ENCODE measurements at places on chromosomes 2 and 18.

DNA sequence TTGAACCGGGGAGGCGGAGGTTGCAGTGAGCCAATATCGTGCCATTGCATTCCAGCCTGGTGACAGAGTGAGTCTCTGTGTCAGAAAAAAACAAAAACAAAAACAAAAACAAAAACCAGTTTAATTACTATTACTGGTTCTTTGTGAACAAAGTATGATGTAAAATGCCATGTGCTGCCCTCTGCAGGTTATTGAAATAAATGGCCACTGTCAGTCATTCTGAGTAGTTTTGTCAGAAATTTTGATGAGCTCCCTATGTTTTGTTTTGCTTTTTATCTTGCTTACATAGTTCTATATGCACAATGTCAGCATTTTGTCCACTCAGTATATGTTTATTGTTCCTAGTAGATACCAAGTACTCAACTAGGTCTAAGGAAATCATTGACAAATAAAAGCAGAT, 423.6 kb upstream of the CHST9 start:
- no peak for DNase-seq

- no peak for DNase-seq
These were observed 259.2 kb downstream of the IRS1 start for GRCh38 chr2:226540204-226540994.

- no peak for DNase-seq
These were observed 256.2 kb downstream of the PIEZO2 start for GRCh38 chr18:10893196-10893595.

DNA sequence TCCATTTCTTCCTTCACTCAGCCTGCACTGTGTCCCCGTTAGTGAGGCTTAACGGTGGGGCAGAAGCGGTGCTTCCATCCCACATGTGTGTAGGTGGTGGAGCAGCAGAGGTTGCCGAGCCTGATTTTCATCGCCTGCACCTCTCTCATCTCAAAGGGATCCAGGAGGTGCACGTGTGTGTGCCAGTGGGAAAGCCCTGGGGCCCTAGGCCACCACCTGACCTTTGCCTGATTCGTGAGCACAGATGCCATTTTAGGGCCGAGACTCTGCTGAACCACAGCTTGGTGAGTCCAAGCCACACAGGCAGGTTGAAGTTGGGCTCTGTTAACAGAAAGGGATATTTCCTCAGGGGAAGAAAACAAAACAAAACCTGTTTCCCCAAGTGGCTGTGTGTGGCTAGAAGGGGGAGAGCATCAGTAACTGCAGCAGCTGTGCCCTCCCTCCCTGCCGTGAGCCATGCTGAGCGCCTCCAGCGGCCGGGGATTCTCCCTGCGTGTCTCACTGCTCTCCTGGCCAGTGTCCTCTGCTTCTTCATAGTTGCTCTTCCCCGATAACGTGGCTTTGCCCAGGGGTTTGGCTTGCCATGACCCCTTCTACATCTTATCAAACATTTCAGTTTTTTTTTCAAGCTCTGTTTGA, 81.5 kb downstream of the MAPRE2 start:
- DNase-seq = no peak

GRCh38 chr2:33726415-33726814, 127.3 kb upstream of the FAM98A start:
- DNase-seq = no peak

DNA sequence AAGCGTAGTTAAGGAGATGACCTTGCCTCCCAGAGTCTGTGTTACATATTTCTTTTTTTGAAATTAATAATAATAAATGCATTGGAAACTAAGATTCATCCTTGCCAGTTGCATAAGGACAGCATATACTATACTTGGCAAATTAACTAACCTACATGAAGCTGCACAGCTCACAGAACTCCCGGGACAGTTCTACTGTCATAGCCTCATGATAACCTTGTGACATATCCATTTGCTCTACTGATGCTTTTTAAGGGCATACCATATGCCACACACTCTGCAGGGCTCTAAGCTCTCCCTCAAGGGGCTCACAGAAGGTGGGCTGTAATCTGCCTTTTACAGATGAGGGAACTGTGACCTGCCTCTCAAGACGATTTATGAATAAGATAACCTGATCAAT, 3.8 kb downstream of the ITGB1BP1 start:
- no peak for DNase-seq

- DNase-seq = no peak
These were observed 1.6 kb upstream of the POLI start for GRCh38 chr18:54267701-54268100.

DNA sequence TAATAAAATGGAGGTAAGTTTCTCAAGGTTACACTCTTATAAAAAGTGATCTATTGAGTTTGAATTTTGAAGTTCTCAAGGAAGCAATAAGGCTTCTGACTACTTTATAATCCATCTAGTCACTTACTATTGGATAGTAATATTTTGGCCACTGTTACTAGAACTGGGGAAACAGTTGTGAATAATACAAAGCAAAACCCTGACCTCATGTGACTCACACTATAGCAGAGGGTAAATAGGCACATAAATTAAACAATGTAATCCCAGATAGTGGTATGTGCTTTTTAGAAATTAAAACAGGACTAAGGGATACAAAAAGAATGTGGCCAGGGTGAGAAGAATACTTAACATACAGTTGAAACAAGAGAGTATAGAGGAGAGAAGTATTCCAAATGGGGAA, 78.6 kb downstream of the CALCRL start:
- DNase-seq = no peak

GRCh38 chr18:76620321-76621170, 125.5 kb upstream of the ZNF516 start:
- DNase-seq = peak; percentile 45

DNA sequence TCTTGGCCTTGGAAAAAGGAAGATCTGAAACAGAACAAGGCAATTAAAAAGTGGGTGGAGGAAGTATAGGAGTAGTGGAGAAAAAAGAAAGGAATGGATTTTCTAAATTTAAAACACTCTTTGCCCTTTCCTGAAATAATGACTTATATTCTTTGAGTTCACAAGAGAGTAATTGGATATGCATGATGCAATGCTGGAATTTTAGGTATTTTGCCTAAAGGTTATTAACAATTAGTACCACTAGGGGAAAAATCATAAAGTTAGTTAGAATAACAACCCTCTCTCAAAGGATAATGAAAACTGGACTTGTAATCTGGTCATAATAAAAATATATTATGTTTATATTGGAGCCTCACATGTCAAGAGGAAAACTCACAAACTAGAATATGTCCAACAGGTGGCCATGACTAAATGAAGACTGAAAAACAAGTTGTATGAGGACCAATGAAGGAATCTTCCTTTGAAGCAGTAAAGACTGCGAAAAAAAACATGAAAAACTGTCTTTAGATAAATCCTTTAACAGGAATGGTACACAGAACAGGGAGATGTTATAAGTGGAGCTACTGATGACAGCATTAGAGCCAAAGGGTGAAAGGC, 281.8 kb downstream of the NCKAP5 start:
- DNase-seq = no peak

DNA sequence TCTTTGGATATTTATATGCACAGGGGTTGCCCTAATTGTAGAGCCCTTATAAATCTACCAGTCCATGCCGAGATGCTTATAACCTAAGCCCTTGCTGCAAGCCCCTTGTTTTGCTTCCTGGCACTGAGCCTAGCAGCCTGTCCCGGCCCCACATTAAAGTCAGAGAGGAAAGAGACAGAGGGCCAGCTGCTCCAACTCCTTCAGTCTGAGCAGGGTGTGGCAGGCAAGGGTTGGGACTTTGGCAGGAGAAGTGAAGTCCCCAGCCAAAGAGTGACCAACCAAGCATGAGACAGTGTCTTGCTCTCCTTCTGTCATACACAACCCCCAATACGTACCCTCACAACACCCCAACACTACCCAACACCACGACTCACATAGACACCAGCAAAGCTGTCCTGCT, 54.7 kb upstream of the FZD7 start:
- DNase-seq = no peak

- no peak for DNase-seq
These were observed 10.7 kb downstream of the AMER3 start for GRCh38 chr2:130766037-130766436.

GRCh38 chr2:57674025-57674424, 372.6 kb upstream of the VRK2 start:
- no peak for DNase-seq

- no peak for DNase-seq
These were observed 2.4 kb downstream of the TSGA10 start for GRCh38 chr2:99152199-99152895.

DNA sequence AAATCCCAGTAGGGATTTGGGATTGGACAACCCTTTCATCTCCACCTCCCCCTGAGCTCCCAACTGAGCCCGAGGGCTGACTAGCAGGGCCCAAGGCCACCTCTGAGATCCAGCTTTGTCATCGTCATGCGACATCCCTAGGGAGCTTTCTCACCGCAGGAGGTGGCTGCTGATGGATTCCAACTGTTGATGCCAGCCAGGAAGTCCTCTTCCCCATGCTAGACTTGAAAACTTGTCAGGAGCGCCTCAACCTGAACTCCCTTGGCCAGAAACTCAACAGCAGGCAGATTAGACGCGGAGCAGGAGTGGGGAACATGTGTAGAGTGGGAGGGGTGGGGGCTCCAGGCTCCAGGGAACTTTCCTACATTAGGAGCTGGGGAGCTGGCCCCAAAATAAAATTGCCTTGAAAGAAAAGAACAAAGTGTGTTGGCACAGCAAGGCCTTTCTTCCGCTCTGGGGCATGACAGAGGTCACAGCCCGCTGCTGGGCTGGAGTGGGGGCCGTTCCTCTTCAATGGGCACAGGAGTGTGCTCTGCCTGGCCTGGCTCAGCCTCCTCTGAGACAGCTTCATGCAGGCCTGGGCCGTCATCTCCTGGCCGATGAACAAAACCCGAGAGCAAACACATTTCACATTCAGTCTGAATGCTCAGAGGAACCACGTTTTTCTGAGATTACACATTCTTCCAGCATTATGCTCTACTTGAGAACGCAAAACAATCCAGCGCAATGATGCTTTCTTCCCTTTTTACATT, 34.5 kb downstream of the EMILIN2 start:
- no peak for DNase-seq

DNA sequence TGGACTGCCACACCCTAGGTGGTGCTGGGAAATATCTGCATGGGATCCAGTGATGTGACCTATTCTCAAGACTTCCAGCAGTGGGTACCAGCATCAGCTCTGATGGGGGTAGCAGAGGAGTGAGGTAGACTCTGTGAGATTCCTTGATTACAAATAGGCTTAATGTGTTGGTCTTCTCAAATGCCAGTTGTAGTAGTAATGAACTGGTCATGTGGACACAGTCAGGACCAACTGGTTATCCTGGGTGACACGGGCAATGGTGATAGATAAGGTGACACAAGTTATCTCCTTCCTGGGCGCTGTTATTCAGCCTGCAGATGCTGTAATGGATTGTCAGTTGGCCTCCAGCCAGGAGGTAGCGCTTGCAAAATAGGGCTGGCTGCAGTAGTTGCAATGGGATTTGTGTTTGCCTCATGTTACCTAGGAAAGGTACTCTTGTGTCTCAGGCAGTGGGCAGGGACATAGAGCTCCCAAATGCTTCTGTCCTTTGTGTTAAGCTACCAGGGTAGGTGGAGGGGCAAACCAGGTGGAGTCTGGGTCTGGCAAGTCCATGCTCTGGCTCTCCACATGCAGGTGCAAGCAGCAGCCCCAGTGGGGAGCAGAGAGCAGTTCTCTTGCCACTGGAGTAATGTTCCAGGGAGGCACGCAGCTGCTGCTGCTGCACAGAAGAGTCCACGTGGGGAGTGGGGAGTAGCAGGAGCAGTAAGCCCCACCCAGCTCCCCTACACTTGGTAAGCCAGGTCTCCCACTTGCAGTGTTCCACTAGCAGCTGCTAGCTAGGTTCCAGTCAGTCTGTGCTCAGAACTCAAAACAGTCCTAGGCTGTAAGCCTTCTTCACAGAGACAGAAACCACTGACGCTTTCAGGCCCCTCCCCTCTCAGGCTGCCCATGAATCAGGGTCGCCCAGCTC, 505.4 kb upstream of the DDX18 start:
- DNase-seq = no peak

DNA sequence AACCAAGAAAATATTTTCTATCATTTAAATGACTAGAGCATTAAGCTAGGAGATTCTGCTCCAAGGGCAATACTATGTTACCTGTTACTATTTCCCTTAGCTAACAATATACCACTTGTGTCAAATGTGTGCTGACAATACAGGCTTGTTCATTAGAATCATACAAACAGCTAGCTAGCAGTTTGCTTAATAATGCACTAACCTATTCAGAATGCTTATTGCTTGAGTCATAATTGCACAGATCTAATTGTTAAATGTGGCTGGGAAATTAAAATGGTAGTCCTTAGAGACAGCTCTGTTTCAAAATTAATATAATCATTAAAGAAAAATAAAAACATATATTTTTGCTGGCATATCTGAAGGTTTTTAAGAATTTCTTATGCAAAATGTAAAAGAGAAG, 344.2 kb downstream of the ERBB4 start:
- no peak for DNase-seq

DNA sequence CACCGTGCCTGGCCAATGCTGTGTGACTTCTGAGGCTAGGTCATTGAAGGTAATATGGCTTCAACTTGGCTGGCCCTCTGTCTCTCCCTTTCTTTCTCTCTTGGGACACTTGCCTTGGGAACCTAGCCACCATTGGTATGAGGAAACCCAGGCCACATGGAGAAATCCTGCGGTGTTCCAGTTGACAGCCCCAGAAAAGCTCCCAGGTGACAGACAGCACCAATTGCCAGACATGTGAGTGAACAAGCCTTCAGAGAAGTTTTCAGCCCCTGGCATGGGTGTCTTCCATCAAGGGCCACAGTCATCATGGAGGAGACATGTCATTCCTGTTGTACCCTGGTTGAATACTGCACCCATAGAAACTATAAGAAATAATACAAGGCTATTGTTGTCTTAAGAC, 186.6 kb downstream of the RAB3GAP1 start:
- DNase-seq = no peak

DNA sequence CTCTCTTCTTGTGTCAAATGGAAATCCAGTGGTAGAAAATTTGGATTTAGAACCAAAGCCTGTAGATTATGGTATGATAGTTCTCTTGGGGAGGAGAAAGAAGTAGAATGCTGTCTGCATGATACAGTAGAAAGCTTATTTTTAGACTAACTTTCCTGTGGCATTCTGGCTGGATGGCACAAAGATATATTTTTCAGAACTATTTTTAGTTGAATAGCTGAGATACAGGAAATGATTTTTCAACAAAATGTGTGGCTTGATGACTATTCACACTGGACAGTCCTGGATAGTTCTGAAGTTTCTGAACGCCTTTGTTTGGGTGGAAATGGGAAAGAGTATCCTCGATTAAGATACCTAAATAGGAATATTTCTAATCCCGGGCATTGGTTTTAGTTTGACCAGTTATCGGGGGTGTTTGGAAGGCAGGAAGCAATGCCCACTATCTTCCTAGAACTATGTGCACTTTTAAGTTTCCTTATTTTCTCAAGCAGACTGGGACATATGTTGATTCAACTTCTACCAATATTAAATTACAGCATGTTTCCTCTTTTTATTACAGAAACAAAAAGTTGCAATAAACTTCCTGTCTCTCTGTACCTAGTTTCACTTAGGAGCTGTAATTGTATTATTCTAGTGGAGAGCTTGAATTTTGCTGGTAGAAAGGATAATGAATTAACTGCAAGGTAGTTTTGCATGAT, 32.1 kb downstream of the GDF7 start:
- no peak for DNase-seq

GRCh38 chr2:228646061-228646460, 464.6 kb upstream of the SPHKAP start:
- DNase-seq = peak; percentile 21

All from HFF-Myc (cell line).